GM04504 (cell line): ENCODE measurements at places on chromosomes 4 and X.

- no peak for DNase-seq
Observed at GRCh38 chr4:6767748-6768538, 14.6 kb upstream of the KIAA0232 start.

- DNase-seq, result no peak
Observed at GRCh38 chr4:16384576-16384975, 158.3 kb upstream of the TAPT1 start.

GRCh38 chr4:17646693-17647092 lies 32.3 kb downstream of the MED28 start:
- DNase-seq, result no peak

GRCh38 chr4:108831886-108832285 lies 69.0 kb upstream of the ETNPPL start:
- DNase-seq, result no peak

DNA sequence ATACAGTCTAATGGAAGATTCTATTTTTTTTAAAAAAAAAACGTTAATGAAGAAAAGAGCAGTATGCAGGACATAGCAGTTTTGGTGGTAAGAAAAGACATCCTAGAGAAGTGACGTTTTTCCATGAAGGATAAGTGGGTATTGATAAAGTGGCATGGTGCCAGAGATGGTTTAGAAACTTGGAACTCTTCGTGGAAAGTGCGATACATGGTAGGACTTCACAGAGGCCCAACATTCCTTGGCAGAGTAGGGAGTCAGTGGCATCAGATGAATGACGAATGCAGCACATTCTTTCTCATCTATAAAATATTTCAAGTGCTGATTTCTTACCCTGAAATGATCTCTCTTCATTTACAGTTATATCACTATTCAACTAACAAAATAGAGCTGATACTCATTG lies 298.7 kb downstream of the CCSER1 start:
- no peak for DNase-seq

GRCh38 chr4:80134936-80135701 lies 62.1 kb upstream of the ANTXR2 start:
- no peak for DNase-seq

GRCh38 chr4:149398993-149399392 lies 416.6 kb downstream of the IQCM start:
- DNase-seq, result no peak

GRCh38 chr4:154126276-154126675 lies 337.4 kb upstream of the SFRP2 start:
- no peak for DNase-seq

- no peak for DNase-seq
Observed at GRCh38 chr4:121517241-121517640, 136.4 kb upstream of the QRFPR start.

- DNase-seq, result no peak
Observed at GRCh38 chrX:39165773-39166172, 364.5 kb downstream of the MID1IP1 start.

- DNase-seq, result no peak
Observed at GRCh38 chr4:41746025-41746439, 2.5 kb downstream of the PHOX2B start.

DNA sequence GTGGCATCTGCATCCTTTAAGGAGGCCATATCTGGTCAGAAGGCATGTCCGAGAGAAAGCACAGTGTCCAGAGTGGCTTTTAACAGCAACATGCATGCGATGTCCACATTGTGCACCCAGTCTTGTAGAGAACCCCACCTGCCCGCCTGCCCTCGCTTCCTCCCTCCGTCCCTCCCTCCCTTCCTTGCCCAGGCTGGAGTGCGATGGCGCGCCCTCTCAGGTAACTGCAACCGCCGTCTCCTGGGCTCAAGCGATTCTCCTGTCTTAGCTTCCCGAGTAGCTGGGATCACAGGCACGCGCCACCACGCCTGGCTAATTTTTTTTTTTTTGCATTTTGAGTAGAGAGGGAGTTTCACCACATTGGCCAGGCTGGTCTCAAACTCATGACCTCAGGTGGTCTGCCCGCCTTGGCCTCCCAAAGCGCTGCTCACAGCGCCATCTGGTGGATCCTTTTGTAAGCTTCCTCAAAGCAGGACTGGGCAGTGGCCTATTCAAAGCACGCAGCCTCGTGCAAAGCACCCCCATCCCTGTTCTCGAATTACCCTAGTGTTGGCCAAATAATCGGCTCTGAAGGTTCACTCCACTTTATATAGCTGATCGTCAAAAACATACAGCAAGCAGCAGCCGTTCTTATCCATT lies 15.0 kb downstream of the BRCC3 start:
- DNase-seq, result peak; percentile 5

GRCh38 chr4:86034616-86035015 lies 325.2 kb downstream of the MAPK10 start:
- DNase-seq, result no peak

GRCh38 chr4:120850018-120850599 lies 72.4 kb downstream of the PRDM5 start:
- peak; percentile 35 for DNase-seq

DNA sequence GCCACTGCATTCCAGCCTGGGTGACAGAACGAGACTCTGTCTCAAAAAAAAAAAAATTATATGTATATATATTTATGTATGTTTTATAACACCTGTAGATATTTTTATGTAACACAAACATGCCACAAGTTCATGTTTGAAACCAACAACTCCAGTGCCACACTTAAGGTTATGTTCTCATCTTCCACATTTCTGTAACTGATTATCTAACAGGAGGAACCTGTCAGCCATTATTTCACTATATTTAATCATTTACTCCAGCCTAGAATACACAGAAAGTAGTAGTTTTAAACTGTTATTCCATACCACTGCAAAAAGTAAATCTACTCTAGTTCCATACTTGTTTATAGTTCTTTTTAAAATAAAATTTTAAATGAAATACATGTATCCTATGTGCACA lies 32.3 kb downstream of the MCUB start:
- no peak for DNase-seq

DNA sequence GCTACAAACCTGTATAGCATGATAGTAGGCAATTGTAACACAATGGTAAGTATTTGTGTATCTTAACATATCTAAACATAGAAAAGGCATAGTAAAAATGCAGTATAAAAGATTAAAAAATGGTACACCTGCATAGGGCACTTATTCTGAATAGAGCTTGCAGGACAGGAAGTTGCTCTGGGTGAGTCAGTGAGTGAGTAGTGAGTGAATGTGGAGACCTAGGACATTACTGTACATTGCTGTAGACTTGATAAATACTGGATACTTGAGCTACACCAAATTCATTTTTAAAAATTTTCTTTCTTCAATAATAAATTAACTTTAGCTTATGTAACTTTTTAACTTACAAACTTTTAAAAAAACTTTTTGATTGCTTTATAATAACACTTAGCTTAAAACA lies 68.2 kb upstream of the MAML3 start:
- no peak for DNase-seq

DNA sequence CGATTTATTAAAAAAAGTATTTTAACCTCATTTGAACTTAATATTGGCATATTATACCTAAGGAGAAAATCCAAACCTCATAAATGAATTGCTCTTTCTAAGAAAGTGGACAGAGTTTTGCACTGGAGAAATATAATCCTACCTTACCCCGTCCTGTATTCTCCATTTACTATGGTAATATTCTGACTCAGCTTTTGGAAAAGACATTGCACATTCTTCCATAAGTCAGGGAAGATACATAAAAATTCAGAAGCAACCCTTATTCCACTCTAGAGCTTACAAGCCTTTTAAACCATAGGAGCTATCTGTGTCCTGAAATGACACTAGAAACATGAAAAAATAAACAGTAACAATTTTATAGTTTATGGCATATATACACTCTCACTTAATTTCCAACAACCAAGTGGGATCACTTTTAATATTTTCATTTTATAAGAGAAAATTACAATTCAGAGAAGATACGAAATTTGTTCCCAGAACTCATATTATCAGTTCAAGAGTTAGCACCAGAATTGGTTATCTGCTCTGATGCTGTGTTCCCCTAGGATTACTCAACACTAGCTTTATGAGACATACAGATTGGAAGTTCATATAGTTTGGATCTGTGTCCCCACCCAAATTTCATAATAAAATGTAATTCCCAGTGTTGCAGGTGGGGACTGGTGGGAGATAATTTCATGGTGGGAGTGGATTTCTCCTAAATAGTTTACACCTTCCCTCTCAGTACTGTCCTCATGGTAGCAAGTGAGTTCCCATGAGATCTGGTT lies 359.4 kb downstream of the ARAP2 start:
- DNase-seq, result no peak

- DNase-seq, result peak; percentile 5
Observed at GRCh38 chr4:83731609-83732008, 195.7 kb downstream of the GPAT3 start.

DNA sequence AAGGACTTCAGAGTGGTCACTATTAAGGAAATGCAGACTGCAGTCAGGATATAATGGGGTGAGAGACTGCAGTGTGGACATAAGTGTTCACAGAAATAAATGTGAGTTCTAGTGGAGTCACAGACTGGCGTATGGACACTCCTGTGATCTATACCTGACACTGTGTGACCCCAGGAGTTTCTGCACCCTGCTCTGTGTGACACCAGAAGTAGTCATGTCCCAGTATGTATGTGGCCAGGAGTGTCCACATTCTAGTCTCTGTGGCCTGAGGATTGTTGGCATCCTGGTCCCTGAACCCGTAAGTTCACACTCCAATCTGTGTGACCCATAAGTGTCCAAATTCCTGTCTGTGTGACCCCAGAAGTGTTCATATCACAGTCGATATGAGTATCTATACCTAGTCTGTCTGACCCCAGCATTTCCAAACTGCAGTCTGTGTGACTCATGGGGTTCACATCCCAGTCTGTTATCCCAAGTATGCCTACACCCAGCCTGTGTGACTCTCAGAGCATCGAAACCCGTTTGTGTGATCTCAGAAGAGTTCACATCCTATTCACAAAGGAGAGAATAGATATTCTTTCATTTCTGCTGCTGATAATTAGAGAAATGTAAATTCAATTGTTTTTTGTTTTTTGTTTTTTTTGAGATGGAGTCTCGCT lies 16.3 kb downstream of the WDR13 start:
- no peak for DNase-seq

DNA sequence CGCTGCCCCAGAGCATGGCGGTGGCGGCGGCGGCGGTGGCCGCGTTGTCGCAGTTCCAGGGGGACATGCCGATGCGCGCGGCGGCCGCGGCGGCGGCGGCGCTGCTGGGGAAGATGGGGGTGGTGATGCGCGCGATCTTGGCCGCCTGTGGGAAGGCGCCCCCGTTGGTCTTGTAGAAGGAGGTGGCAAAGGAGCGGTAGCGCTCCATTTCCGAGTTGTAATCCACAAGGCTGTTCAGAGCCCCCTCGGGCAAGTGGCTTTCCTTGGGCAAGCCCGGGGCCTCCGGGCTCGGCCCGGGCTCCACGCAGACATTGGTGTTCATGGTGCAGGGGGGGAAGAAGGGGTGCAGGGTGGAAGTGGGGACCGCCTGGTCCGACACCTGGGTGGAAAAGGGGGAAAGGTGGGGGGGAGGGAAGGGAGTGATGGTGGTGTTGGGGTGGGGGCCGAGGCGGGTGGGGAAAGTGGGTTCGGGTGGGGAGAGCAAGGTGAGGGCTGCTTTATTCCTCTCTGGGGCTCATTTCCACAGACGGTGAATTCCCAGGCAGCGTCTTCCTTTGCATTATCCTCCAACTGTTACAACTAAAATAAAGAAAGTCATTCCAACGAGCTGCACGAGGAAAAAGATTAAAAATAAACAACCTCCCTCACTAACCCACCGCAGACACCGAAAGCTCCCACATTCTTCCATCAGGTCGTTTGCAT lies 3.1 kb downstream of the CXXC4 start:
- DNase-seq, result no peak

GRCh38 chrX:118577041-118577440 lies 81.4 kb downstream of the DOCK11 start:
- no peak for DNase-seq

- no peak for DNase-seq
Observed at GRCh38 chr4:14035076-14035475, 407.6 kb upstream of the BOD1L1 start.

GRCh38 chr4:101753721-101754120 lies 36.8 kb upstream of the BANK1 start:
- peak; percentile 27 for DNase-seq

DNA sequence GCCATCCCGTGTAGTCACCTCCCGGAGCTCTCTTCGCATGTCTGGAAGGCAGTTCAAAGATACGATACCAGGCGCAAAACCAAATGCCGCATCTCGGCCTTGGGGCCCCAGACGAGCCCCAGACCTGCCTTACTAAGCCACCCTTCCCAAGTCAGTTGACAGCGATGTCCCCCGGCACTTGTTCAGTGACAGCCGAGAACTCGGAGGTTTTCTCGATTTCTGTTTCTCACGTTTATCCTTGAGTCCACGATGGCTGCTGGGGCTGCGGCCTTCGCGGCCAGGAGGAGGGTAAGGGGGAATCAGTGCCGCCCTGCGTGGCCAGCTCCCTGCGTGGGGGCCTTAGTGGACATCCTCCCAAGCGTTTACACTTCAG lies 7.3 kb downstream of the MAEA start:
- no peak for DNase-seq

GRCh38 chrX:95218976-95219375 lies 1465.7 kb upstream of the DIAPH2 start:
- DNase-seq, result no peak

DNA sequence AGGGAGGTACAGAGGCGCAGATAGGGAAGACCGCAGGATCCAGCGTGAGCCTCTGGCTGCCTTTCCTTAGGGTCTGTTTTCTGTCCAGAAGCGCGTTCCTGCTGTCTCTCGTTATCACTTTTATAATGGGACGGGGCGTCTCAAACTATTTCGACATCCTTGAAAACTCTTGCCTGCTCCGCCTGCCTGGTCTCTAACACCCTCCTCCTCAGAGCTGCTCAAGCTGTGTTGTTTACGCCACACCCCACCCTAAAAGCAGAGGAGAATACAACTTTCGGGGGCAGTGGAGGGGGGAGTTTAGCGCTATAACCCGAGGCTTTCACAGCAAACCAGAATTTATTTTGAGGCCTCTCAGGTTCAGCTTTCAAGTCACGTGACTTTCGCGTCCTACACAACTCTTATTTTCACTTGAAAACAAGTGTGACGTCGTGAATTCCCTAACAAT lies 646 bp upstream of the FAM3A start:
- DNase-seq, result peak; percentile 17

DNA sequence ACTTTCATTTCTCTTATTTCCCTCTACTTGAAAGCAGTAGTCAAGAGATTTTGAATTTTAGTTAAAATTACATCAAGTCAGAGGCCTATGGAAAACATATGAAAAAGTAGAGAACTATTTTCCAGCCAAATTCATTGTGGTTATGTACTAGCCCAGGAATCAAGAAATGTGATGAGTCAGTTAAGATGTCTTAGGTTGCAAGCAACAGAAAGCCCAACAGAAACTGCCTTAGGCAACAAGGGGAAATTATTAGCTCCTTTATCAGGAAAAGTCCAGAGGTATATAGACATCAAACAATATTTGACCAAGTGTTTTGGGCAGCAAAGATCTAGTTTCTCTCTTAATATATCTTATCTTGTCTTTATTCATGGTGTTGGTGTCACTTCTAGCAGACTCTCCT lies 37.8 kb upstream of the FRMD7 start:
- no peak for DNase-seq

DNA sequence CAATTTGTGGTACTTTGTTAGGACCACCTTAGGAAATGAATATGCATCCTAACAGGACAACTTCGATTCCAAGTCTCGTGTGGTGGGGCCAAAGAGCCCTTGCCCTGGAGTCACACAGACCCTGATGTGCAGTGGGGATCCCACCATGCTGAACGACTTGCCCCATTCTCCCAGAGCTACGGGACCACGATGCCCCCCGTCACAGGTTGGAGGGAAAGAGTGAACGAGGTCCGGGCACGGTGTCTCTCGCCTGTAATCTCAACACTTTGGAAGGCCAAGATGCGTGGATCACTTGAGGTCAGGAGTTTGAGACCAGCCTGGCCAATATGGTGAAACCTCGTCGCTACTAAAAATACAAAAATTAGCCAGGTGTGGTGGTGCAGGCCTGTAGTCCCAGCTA lies 14.4 kb upstream of the MSX1 start:
- DNase-seq, result no peak
